ENCODE measurements at places on chromosomes 12 and 14.

DNA sequence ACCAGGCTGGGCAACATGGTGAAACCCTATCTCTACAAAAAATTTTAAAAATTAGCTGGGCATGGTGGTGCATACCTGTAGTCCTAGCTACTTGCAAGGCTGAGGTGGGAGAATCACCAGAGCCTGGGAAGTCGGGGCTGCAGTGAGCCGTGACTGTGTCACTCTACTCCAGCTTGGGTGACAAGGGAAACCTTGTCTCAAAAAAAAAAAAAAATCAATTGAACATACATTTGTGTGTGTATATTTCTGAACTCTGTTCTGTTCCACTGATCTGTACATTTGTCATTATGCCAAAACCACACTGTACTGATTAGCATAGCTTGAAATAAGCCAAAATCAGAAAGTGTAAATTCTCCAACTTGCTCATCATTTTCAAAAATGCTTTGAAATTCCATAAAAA lies 254.6 kb downstream of the SOX5 start:
- DNase-seq, result no peak

DNA sequence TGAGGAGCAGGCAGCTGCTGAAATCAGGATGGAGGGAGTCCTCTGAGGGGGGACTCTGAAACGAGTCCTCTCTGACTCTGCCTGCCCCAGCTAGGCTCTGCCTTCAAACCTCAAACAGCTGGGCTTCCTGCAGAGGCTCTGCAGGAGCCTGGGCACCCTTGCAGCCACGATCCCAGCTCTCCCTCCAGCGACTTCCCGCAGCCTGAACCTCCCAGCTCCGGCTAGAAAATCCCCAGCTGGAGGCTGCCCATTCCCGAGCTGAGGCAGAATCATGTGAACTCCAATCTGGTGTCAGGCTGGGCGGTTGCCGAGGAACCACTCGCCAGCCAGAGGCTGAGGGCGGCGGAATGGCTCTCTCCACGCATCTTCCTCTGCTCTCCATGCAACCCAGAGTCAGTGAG lies at the start of gene GPR68:
Gene GPR68 (minus strand): TSS at position 204 of the 401 bp plus-strand sequence. CDS start 9,654 bp downstream, outside the sequence.
- peak; percentile 62 for DNase-seq

DNA sequence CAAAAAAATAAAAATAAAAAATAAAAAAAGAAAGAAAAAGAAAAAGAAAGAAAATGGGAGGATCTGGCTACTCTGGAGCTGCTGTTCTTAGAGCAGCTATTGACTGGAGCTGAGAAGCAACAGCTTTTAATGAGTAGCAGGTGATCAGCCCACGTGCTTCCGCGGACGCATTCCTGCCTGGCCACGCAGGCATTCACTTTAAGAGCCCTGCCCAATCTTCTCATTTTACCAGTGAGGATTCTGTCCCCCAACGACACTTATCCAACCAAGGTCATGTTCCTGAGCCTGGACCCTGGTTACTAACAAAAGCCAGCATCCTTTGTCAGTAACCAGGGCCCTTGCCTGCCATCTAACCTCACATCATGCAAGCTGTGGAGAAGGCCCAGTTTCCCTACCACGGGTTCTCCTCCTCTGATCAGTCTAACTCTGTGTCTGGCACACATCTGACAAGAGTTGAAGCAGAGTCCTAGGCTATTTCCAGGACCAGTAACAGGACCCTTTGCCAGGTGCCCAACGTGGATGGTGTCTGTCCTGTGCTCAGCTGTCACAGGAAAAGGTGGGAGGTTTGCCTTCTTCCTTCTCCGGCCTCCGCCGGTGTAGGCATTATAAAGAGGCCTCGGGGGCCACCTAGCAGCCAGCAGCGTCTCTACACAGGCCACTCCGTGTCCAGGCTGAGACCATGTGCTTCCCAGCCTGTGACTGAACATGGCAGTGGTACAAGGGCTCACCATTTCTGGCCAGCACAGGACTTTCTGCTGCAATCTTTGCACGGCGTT lies 60.9 kb upstream of the GPATCH2L start:
- DNase-seq, result no peak

DNA sequence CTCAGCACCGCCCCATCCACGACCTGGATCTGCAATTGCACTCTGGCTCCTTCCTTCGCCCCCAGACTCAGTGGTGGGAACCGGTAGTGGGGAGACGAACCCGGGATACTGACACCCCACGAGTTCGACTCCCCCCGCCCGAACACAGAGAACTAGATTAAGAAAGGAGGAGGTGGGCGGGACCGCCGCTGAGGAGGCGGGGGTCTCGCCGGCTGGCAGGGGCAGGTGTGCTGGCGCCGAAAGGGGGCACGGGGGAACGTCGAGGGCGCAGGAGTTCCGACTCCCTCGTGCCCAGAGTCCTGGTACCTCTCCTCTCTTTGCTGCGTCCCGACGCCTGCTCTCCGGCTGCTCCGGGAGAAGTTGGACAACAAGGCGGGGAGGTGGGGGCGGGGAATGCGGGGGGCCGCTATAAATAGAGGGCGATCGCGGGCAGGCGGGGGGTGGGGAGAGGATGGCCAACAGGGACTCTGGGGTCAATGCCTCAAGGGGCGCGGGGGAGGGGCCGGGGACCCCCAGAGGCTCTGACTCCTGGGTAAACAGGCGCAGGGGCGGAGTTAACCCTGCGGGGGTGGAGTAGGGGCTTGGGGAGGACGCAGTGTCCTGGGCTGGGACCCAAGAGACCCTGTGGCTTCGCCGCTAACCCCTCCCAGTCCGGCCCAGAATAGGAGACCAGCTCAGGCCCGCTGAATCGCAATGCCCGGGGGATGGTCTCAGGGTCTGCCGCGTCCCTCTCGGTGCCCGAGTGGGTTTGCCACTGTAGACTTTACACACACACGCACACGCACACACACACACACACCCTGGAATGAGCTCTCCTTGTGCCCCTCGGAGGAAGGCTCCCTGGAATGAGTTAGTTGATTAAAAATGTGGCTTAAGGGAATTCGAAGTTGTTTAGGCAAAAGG lies 761 bp upstream of the NDRG2 start:
- DNase-seq, result peak; percentile 27

- DNase-seq, result no peak
These were observed 33.4 kb downstream of the ACADS start for GRCh38 chr12:120758798-120759590.

- no peak for DNase-seq
These were observed 869 bp upstream of the NOVA1 start for GRCh38 chr14:26598672-26599131.

DNA sequence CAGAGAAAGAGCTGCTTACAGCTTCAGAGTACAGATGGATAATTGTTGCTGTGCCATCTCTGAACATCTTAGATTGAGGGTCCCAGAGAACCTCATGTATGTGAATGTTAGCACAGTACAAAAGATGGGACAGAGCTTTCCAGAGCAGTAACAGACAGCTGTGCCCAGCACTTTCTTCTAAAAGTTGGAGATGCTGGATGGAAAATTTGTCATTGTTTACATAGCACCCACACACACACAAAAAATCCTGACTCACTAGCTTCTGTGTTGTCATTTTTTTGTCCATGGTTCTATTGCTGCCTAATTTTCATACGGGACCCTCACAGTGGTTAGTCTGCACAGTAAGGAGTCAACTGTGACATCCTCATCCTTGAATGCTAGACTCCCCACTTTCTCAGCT lies 374.7 kb downstream of the DIO2 start:
- no peak for DNase-seq

GRCh38 chr12:57152639-57153038 lies 5.2 kb upstream of the LRP1-AS start:
- no peak for DNase-seq

GRCh38 chr12:103832048-103832997 lies 8.7 kb downstream of the NT5DC3 start:
- no peak for DNase-seq

DNA sequence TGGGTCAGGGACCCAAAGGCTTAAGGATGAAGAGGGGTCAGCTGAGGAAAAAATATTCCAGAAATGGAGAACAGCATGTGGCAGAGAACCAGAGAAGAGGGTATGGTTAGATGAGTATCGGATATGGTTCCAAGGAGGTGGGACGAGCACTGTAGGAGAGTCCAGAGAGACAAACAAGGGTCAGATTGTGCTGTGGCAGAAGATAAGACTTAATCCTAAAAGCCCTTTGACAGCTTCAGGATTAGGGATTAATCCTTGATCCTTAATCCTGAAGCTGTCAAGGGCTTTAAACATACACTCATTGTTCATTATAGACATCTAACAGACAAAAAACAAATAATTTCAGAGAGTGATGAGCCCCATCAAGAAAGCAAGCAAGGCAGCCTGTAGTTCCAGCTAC lies 124.0 kb downstream of the SPTSSA start:
- no peak for DNase-seq

DNA sequence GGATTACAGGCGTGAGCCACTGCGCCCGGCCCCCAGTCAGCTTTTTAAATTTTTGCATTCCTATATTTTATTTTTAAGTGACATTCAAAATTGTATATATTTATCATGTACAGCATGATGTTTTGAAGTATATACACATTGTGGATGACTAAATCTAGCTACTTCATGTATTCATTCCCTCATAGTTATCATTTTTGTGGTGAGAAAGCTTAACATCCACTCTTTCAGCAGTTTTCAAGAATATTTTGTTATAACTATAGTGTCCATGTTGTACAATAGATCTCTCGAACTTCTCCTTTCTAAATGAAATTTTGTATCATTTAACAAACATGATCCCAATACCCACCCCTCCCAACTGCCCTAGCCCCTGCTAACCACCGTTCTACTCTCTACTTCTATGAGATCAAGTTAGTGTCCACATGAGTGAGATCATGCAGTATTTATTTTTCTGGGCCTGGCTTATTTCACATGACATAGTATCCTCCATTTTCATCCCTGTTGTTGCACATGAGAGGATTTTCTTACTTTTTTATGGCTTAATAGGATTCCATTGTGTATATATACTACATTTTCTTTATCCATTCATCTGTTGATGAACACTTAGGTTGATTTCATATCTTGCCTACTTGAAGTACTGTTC lies 8.8 kb upstream of the HEBP1 start:
- DNase-seq, result no peak

DNA sequence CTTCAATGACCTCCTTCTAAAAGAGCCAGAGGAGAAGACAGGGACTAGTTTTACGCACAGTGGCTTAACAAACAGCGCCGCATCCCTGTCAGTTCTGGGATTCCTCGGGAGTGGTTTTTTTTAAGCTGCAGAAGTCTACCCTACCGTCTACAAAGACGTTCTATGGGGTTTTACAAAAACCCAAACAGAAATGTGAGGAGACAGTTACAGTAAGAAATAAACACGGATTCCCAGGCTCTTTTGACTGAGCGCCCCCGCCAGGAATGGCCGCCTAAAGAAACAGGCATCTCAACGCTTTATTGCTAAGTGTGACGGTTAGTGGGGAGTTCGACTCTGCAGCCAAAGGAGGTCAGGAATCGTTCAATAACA lies 484 bp downstream of the ALKBH1 start:
- peak; percentile 46 for DNase-seq

GRCh38 chr12:53786411-53786810 lies 34.6 kb upstream of the CISTR start:
- no peak for DNase-seq

GRCh38 chr12:58567189-58567588 lies 353.1 kb downstream of the LRIG3 start:
- no peak for DNase-seq

DNA sequence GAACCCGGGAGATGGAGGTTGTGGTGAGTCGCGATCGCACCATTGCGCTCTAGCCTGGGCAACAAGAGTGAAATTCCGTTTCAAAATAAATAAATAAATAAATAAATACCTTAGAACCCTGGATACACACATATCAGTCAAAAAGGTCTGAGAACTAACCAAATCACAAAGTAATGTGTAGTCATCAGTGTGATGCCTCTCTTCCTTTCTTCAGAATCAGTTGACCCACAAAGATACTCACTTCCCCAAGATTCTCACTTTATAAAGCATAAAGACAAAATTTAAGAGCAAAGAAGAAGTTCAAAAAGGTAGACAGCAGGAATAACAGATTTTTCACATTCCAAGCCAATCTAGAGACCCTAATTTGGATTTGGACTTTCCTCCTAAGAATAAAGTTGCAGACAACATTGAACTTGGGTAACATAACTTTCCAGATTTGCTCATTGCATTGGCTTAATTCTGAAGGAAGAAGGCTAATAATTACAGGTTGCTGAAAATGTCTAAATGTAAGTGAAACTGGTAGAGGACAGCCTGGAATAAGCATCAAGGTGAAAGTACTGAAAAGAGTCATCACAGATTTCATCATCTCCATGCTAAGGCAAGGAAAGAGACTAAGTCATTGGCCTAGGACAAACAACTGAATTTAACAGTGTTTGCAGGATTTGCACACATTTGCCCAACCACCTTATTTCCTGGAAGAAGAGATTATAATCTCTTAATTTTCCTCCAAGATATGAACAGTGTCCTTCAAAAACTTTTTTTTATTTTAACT lies 17.4 kb downstream of the TMED10 start:
- no peak for DNase-seq

DNA sequence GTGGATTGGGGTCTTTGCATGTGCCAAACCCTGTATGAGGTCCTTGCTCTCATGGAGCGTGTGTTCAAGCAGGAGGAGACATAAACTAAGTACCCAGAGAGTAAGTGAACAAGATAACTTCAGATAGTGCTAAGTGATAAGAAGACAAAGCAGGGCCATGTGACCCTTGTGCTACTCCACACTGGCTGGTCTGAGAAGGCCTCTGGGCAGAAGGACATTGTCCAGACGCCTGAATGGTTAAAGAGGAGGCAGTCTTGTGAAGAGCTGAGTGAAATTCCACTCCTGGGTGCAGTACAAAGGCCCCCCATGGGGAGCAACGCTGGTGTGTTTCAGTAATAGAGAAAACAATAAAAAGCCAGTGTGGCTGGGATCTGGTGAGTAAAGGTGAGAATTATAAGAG lies 93.3 kb upstream of the RIC8B start:
- no peak for DNase-seq

DNA sequence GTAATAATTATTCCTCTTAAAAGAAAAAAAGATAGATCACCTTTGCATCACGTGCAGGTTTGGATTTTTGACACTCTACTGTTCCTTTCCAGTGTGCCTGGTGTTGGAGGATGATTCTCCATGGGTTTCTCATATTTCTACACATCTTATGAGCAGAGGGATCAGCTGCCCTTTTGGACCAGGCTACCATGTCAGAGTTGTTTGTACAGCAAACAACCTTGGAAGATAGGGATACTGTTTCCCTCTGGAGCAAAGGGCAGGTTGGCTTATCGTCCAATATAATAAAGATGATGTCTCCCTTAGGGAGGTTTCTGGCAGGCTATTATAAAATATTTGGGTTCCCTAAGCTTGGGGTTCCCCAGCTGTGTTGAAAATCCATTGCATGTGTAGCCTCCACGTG lies 42.1 kb downstream of the DAO start:
- DNase-seq, result no peak

GRCh38 chr12:15721316-15722115 lies 67.7 kb downstream of the EPS8 start:
- DNase-seq, result no peak

GRCh38 chr12:131559517-131560516 lies 151.1 kb upstream of the SFSWAP start:
- no peak for DNase-seq
